A549 treated with Mapracorat at 1 μM for 4 hours (cell line): ENCODE measurements at places on chromosomes 7 and 10. TPM values are rescaled to one million over a fixed set of nuclear protein-coding genes. Genes with fewer than 3 reads are reported as not detected.

LEP gene
- total RNA-seq = not detected in 5 replicates

ST8SIA6 gene
- 0.07 TPM in 1 of 5 replicates, not detected in the others for total RNA-seq

CLDN3 gene
- total RNA-seq = 1.7 to 3.9 TPM (median 3.5 TPM) in 5 replicates

ACADSB gene
- total RNA-seq = 7.0 to 9.2 TPM (median 7.8 TPM) in 5 replicates

RUFY2 gene
- total RNA-seq = 7.7 to 9.9 TPM (median 8.5 TPM) in 5 replicates

PPP1R17 gene
- total RNA-seq = not detected in 5 replicates

ITPRID1 gene
- total RNA-seq = not detected in 5 replicates

ZNF282 gene
- 19.0 to 27.2 TPM (median 24.8 TPM) in 5 replicates for total RNA-seq

WEE2 gene
- not detected in 5 replicates for total RNA-seq

C10orf62 gene
- total RNA-seq = not detected in 5 replicates

MMP21 gene
- total RNA-seq = 0.08 to 0.11 TPM in 2 of 5 replicates, not detected in the others

MET gene
- 60.7 to 85.2 TPM (median 75.3 TPM) in 5 replicates for total RNA-seq

ANKRD7 gene
- total RNA-seq = 0.28 to 0.58 TPM (median 0.32 TPM) in 4 of 5 replicates, not detected in the other

FOXP2 gene
- total RNA-seq = not detected in 5 replicates

PNLIPRP3 gene
- total RNA-seq = 0.08 TPM in 1 of 5 replicates, not detected in the others

NPFFR1 gene
- 0.02 TPM in 1 of 5 replicates, not detected in the others for total RNA-seq

TMEM213 gene
- total RNA-seq = not detected in 5 replicates

PRRT4 gene
- total RNA-seq = 0.37 to 0.42 TPM (median 0.40 TPM) in 4 of 5 replicates, not detected in the other

PDK4 gene
- 18.2 to 24.6 TPM (median 22.2 TPM) in 5 replicates for total RNA-seq

CFTR gene
- not detected in 5 replicates for total RNA-seq

SLC26A5 gene
- total RNA-seq = not detected in 5 replicates

TRIM8 gene
- 44.2 to 49.0 TPM (median 47.5 TPM) in 5 replicates for total RNA-seq

FAM25C gene
- 1.2 to 1.7 TPM in 2 of 5 replicates, not detected in the others for total RNA-seq

ECHDC3 gene
- 8.8 to 10.6 TPM (median 9.4 TPM) in 5 replicates for total RNA-seq

FAM180A gene
- 0.09 to 0.14 TPM (median 0.11 TPM) in 3 of 5 replicates, not detected in the others for total RNA-seq

SLC25A28 gene
- 24.4 to 33.3 TPM (median 25.9 TPM) in 5 replicates for total RNA-seq

SOSTDC1 gene
- not detected in 5 replicates for total RNA-seq

NUPR2 gene
- total RNA-seq = not detected in 5 replicates

TEX47 gene
- not detected in 5 replicates for total RNA-seq

C7orf57 gene
- 0.24 to 0.45 TPM (median 0.31 TPM) in 5 replicates for total RNA-seq

LHFPL3 gene
- not detected in 5 replicates for total RNA-seq

TMEM176B gene
- total RNA-seq = 0.15 to 0.23 TPM (median 0.19 TPM) in 3 of 5 replicates, not detected in the others

CLCN1 gene
- 0.05 to 0.37 TPM in 2 of 5 replicates, not detected in the others for total RNA-seq

HOXA5 gene
- total RNA-seq = 3.4 to 6.8 TPM (median 5.8 TPM) in 5 replicates

DOCK4 gene
- total RNA-seq = 4.8 to 7.6 TPM (median 6.7 TPM) in 5 replicates

TWIST1 gene
- 1.5 to 4.4 TPM (median 3.9 TPM) in 5 replicates for total RNA-seq

SUN3 gene
- 0.19 TPM in 1 of 5 replicates, not detected in the others for total RNA-seq

GHRHR gene
- total RNA-seq = not detected in 5 replicates

STAMBPL1 gene
- 27.9 to 32.1 TPM (median 30.0 TPM) in 5 replicates for total RNA-seq

ACBD7 gene
- 0.81 to 1.3 TPM (median 0.95 TPM) in 5 replicates for total RNA-seq

ALOX5 gene
- total RNA-seq = 0.25 to 0.83 TPM (median 0.36 TPM) in 5 replicates

OPN1SW gene
- total RNA-seq = not detected in 5 replicates

CTAGE4 gene
- total RNA-seq = 0.05 TPM in 1 of 5 replicates, not detected in the others

KIAA1549 gene
- total RNA-seq = 4.7 to 6.7 TPM (median 5.8 TPM) in 5 replicates

HMX3 gene
- not detected in 5 replicates for total RNA-seq

EIF5AL1 gene
- total RNA-seq = 2.1 to 4.1 TPM (median 2.2 TPM) in 5 replicates

COL28A1 gene
- 0.45 to 0.98 TPM (median 0.65 TPM) in 5 replicates for total RNA-seq

NANOS1 gene
- total RNA-seq = 2.2 to 3.6 TPM (median 3.3 TPM) in 5 replicates

FXYD4 gene
- total RNA-seq = not detected in 5 replicates

BTBD16 gene
- 0.28 to 0.88 TPM (median 0.57 TPM) in 5 replicates for total RNA-seq

CDC14C gene
- not detected in 5 replicates for total RNA-seq

OR2A42 gene
- total RNA-seq = not detected in 5 replicates

AKR1C8 gene
- total RNA-seq = 0.14 to 0.27 TPM in 2 of 5 replicates, not detected in the others

CRHR2 gene
- 0.05 to 0.08 TPM (median 0.05 TPM) in 4 of 5 replicates, not detected in the other for total RNA-seq

TMEM176A gene
- not detected in 5 replicates for total RNA-seq
